ENCODE measurements at places on chromosomes 13 and 19. TPM values are rescaled to one million over a fixed set of nuclear protein-coding genes. Genes with fewer than 3 reads are reported as not detected.

- no peak for DNase-seq
Observed at GRCh38 chr19:52648336-52649016, 10.3 kb upstream of the ZNF83 start.

DNA sequence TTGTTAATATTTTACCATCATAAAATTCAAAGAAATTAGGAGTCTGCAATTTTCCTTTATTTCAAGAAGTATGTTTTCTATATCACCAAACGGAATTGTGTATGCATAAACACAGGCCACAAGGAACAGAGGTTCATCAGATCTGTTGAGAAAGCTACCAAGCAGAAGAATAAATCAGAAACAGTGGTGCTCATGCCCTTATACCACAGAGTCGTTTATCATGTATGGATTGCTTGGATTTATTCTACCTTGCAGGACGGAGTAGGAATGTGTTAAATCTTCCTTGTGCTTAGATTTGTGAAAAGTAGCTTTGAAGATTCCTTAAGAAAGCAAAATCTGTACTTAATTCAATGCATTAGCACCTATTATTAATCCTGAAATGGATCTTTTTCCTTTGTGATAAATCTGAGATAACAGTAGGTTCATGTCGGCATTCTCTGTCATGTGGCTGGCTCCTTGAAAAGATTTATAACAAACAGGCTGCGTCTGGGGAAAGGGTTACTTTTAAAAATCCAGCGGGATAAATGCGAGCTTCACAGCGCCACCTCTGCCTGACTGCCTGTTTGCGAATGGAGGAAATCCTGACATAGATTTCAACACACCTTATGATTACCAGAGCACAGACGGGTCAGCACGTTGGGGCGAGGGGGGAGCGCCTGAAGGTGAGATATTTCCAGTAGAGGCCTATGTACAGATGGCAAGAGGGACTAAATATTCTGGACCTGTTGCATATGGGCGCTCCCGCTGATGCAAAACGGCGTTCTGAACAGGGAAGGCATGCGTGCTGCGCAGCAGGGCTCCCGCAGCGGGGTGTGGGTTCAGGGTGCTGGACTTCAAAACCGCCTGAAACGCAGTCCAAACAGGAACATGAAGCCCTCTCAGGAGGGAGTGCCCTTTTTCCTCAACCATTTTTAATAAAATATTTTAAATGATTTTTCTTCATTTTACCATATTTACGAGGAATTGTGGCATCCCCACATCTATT lies 445.5 kb upstream of the SGCG start:
- DNase-seq, result no peak

DNA sequence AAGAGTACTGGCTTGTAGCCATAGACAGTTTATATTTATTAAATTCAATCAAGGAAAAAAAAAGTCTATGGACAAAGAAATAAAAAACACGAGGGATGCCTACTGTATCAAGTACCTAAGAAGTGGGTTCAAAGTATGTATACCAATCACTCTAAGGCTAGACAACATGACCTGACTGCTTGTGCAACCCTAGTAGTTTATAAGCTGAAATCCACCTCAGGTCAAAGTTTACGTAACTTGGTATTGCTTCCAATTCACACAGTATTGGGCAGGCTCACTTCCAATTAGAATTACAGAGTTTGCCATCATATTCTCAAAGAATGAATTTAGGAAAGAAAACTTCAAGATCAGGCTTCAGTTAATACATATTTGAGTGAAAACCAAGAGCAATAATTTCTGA lies 657.8 kb downstream of the DACH1 start:
- no peak for DNase-seq

- no peak for DNase-seq
Observed at GRCh38 chr19:44430956-44431355, 17.3 kb downstream of the ZNF229 start.

DNA sequence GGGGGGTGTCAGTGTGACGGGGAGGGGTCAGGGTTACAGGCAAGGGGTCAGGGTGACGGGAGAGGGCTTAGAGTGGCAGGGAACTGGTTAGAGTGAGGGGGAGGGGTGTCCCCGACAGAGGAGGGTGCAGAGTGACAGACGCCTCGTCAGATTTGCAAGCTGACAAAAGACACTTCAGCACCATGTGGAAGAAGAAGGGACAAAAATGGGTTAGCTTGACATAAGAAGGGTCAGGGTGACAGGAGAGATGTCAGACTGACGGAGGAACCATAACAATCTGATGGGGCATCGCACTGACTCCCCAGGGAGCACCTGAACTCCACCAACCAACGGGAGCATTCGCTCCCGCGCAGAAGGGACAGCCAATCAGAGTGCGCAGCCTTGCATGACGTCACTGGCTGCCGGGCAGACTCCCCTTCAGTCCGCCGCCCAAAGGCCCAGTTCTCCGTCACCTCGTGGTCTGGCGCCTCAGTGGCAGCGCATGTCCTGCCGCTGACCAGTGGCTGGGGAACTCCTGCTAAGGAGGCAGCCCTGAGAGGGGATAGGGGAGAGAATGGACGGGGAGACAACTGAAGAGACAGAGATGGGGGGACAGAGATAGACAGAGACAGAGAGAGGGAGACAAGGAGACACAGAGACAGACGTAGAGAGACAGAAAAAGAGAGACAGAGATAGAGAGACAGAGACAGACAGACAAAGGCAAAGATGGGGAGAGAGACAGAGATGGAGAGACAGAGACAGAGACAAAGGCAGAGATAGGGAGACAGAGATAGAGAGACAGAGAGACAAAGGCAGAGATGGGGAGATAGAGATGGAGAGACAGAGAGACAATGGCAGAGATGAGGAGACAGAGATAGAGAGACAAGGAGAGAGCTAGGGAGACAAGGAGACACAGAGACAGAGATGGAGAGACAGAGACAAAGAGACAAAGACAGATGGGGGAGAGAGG lies 30.2 kb downstream of the C19orf81 start:
- peak; percentile 79 for DNase-seq

DNA sequence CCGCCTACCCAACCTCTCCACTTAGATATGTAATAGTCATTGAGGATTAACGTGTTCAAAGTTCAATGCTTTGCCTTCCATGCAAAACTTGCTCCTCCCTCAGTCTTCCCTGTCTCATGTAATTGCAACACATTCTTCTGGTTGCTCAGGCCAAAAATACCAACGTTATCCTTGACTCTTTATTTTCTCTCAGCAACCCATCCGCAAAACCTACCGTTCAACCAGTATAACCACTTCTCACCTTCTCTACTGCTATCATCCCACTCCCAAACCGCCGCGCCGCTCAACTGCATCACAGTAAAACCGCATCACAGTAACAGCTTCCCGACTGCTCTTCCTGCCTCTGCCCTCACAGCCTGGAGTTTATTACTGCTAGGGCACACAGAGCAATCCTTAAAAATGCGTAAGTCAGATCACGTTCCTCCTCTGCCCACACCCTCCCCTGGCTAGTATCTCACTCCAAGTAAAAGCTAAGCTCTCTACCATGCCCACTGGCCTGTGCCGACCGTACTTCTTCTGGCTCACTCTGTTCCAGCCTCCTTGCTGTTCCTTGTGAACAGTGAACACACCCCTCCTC lies 8.2 kb downstream of the MTIF3 start:
- DNase-seq, result peak; percentile 21

GRCh38 chr19:31271306-31271911 lies 77.8 kb downstream of the TSHZ3 start:
- no peak for DNase-seq

- DNase-seq, result peak; percentile 21
Observed at GRCh38 chr19:16660763-16661479, at the start of gene TMEM38A. TMEM38A (plus strand) TSS chr19:16661139; CDS start chr19:16661218, 79 bp downstream.

- DNase-seq, result peak; percentile 67
Observed at GRCh38 chr19:18156841-18157464, 4.0 kb downstream of the PIK3R2 start.

GRCh38 chr13:99339736-99340397 lies 32.7 kb upstream of the GPR183 start:
- DNase-seq, result no peak

GRCh38 chr13:106467427-106468122 lies 67.9 kb downstream of the EFNB2 start:
- no peak for DNase-seq

DNA sequence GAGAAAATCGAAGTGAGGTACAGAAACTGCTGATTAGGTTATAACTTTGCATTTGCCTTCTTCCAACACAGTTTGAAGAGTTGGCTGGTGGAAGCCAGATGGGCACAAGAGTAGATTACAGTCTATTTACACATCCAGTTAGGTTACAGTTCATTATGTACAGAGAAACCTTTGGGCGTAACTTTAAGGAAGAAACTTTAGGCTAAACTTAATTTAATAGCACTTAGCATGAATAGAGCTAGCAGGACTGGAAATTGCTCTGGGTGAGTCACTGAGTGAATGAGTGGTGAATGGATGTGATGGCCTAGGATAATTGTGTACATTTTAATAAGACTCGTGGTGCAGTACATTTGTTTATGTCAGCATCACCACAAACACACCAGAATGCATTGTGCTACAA lies 62.9 kb upstream of the KLHL1 start:
- no peak for DNase-seq

DNA sequence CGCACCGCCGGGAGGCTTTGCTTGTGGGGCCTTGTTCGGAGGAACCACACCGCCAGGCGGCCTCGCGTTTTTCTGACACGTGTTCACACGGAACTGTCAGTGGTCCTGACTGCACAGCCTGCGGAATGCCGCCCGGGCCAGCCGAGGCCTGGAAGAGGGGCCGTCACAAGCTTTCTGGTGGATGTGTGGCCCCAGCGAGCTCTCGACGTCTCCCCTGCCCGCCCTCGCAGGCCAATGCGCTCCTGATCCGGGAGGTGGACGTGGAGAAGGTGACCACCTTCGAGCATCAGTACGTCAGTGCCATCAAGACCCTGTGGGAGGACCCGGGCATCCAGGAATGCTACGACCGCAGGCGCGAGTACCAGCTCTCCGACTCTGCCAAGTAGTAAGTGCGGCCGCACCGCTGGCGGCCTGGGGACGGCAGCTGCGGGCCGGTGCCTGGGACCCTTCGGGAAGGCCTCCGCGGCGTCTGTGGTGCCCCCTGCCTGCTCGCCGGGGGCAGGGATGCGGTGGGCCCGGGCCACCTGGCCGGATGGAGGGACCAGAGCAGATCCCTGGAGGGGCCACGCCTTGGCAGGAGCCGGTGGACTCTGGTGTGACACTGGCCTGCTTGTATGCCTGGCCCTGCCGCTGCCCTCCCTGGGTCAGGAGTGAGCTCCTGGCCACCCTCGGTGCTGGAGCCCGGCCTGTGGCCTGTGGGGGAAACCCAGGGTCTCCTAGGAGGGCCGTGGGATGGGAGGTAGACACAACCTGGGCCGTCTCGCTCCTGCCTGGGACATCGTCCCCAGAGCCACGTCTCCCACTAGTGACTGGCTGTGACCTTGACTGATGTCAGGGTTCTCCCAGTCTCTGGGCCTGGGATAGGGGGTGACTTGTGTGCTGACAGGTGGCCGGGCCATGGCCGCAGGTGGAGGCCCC lies 19.2 kb downstream of the GNA11 start:
- DNase-seq, result no peak

DNA sequence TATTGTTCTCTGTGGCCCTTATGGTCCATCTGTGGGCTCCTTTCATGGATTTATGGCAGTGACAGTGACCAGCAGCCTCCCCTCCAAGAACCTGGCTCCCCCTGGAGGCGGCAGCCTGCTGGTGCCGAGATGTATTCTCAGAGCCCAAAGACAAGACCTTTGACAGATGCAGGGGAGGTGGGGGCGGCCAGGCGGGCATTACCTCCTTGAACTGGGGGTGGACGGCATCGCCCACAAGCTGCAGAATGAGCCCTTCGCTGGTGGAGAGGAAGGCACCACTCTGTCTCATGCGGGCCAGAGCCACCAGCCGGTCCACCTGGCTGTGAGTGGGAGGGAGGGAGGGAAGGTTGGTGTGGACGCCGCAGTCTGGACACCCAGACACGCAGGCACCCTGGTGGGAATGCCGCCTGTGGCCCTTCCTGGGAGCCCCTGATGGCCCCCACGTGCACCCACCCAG lies 6.6 kb downstream of the ISOC2 start:
- DNase-seq, result no peak

- no peak for DNase-seq
Observed at GRCh38 chr19:4800591-4801081, 9.1 kb downstream of the FEM1A start.

- no peak for DNase-seq
Observed at GRCh38 chr13:52673465-52673864, 20.8 kb downstream of the SUGT1 start.

GRCh38 chr13:98835156-98835555 lies 82.7 kb upstream of the SLC15A1 start:
- DNase-seq, result no peak

- DNase-seq, result no peak
Observed at GRCh38 chr13:47545201-47546024, 455.7 kb downstream of the SUCLA2 start.

The SERPINE3 gene
- total RNA-seq, result not detected

The SUPT20H gene
- 17.2 TPM for total RNA-seq

The DAND5 gene
- total RNA-seq, result not detected

The SPIB gene
- not detected for total RNA-seq

The OLFM2 gene
- total RNA-seq, result 13.5 TPM

The EBI3 gene
- 3.3 TPM for total RNA-seq

The ZNF254 gene
- total RNA-seq, result 3.2 TPM

The ZNF761 gene
- 6.8 TPM for total RNA-seq

The ANKRD24 gene
- 1.9 TPM for total RNA-seq

The SRRM5 gene
- not detected for total RNA-seq

The PRKCG gene
- total RNA-seq, result not detected

The LMTK3 gene
- 4.2 TPM for total RNA-seq

The CEACAM8 gene
- not detected for total RNA-seq

The SPRED3 gene
- total RNA-seq, result 1.7 TPM

The HSD17B14 gene
- 33.6 TPM for total RNA-seq

The TPTE2 gene
- not detected for total RNA-seq

The CYP4F2 gene
- not detected for total RNA-seq

The IL11 gene
- total RNA-seq, result not detected

The FUT1 gene
- 2.9 TPM for total RNA-seq
